Lower lobe of right lung (tissue), 2 donors: ENCODE measurements at places on chromosomes 5 and 9.
A peak's percentile ranks its signal among the peaks of the same experiment; 100 is the strongest.

GRCh38 chr9:20989923-20990341 lies 41.5 kb downstream of the HACD4 start:
- H3K4me3 ChIP-seq: no peak overlapping the region
- DNase-seq: peak; percentile 79
- peaks cover 11% of the 10 kb centered on the region for H3K4me1 ChIP-seq
- H3K27ac ChIP-seq: peak overlapping the region; percentile 54
- no peaks in the 10 kb centered on the region for H3K27me3 ChIP-seq

GRCh38 chr9:112072721-112073638 lies 102.1 kb downstream of the SUSD1 start:
- no peak for DNase-seq
- H3K4me3 ChIP-seq: no peak overlapping the region
- H3K4me1 ChIP-seq: peaks cover 35% of the 10 kb centered on the region
- no peaks in the 10 kb centered on the region for H3K27me3 ChIP-seq

- H3K36me3 ChIP-seq: no peaks in the 10 kb centered on the region
- no peaks in the 10 kb centered on the region for H3K27me3 ChIP-seq
- peak; percentile 69 for DNase-seq
- no peak overlapping the region for H3K27ac ChIP-seq
- H3K4me3 ChIP-seq: no peak overlapping the region
Observed at GRCh38 chr5:32329395-32329834, 16.7 kb upstream of the MTMR12 start.

DNA sequence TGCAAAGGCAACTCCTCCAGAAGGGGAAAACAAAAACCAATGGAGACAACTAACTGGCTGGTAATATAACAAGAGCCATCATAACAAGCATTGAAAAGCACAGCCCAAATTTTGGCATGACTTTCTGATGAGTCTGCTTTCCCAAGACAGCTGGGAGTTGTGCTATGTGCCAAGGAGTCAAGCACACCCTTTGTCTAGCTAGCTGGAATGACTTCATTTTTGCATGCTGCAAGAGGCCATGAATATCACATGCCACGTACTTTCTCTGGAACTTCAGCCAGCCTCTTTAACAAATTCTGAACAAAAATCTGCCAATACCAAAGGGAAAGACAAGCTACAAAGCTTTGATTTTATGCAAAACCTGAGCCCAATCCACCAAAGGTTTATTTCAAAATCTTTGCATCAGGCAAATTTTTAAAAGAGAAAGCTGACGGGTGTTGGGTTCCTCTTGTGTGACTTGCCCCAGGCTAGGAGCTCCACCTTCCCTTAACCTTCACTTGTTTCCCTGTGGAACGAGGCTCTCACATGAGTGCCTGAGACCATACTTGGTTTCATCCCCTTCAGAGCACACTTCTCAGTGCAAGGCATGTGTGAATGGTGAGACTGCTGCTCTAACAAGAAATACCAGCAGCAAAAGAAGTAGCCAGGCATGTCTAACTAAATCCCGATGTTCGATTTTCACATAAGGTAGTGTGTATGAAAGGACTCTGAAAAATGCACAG lies 47.3 kb downstream of the S1PR3 start:
- H3K27me3 ChIP-seq: no peaks in the 10 kb centered on the region
- H3K4me3 ChIP-seq: no peak overlapping the region
- no peak for DNase-seq
- H3K4me1 ChIP-seq: peaks cover 12% of the 10 kb centered on the region
- no peaks in the 10 kb centered on the region for H3K36me3 ChIP-seq

GRCh38 chr5:146909255-146910068 lies 30.9 kb upstream of the PPP2R2B start:
- DNase-seq: no peak
- H3K4me3 ChIP-seq: no peak overlapping the region
- H3K27me3 ChIP-seq: no peaks in the 10 kb centered on the region
- no peaks in the 10 kb centered on the region for H3K4me1 ChIP-seq

DNA sequence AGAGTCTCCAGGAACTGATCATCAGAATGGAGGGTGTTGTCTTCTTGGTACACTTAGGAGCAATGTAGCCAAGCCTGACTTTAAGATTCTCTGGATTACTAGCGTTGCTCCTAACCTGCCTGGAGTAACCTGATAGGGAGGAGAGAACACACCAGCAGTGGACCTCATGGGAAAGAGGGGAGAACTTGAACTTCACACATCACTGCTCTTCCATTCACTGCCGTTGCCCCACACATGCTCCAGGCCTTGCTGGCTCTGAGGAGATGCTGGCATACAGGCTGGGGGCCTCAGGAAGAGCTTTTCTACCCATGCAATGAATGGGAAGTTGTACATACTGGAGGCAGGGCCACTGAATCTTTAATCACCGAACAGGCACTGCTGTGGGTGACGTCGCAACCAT lies 60.3 kb upstream of the ADAMTS16 start:
- H3K36me3 ChIP-seq: no peaks in the 10 kb centered on the region
- no peaks in the 10 kb centered on the region for H3K4me1 ChIP-seq
- H3K27ac ChIP-seq: no peak overlapping the region
- H3K4me3 ChIP-seq: no peak overlapping the region
- DNase-seq: no peak
- H3K27me3 ChIP-seq: no peaks in the 10 kb centered on the region

DNA sequence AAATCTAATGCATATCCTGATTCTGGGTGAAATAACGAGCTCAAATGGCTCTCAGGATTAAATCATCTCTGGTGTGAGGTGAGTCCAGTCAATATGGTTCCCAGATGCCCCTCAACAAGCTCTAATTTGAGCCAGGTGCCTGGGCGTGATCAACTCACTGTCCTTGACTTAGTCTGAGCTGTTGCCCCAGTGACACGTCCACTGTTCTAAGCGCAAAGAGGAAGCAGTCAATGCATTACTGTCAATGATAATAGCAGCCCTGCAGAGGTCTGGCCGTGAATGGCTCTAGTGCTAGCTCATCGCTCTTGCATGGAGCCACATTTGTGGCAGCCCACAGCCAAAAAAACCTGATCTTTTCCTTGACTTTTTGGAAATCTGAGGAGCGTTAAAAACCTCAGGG lies 128.6 kb upstream of the EFNA5 start:
- H3K4me3 ChIP-seq: no peak overlapping the region
- DNase-seq: no peak
- H3K27ac ChIP-seq: no peak overlapping the region
- no peaks in the 10 kb centered on the region for H3K4me1 ChIP-seq
- H3K36me3 ChIP-seq: no peaks in the 10 kb centered on the region
- no peaks in the 10 kb centered on the region for H3K27me3 ChIP-seq

DNA sequence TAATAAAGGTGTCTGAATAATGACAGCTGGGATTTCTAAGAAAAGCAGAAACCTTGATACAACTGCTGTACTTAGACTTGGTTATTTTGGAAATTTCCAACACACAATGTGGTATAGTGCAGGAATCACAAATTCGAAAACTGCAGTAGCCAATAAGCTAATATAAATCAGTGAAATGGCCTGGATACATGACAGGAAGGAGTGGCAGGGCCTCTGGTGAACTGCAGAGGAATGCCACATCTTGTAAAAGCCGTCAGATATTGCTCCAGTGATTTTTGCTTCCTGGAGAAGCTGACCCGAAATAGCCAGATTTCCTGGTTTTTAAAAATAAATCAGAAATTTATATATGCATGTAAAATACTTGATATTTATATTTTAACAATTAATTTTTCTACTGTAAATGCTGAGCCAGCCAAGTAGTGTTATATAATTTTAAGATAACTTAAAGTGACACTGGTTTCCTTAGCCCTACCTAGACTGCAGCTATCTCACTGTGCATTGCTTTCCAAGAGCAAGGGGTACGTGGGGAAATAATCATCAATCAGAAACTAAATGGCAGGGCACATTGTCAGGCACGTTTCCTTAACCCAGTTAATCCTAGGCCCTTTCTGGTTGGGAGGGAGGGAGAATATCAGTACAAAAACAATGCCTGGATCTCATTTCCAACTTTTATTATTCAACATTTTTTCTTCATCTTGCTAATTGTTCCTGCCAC lies 182.4 kb downstream of the RASEF start:
- no peak overlapping the region for H3K4me3 ChIP-seq
- no peaks in the 10 kb centered on the region for H3K36me3 ChIP-seq
- H3K27me3 ChIP-seq: no peaks in the 10 kb centered on the region

DNA sequence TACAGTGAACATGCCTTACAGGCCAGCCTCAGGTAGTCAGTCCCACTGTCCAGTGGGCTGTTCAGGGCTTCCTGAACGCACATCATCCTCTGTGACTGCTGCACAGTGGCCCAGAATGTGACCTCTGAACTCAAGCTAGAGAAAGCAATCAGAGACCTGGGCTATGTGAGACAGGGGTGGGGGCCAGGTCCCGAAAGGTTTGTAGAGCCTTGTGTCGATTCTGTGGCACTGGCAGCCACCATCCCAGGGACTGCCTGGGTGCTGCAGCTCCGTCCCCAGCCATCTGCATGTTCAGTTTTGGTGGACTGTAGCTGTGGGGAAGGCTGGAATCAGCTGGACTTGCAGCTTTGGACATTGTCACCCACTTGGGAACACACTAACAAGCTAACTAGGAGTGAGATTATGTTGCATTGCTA lies 47.7 kb downstream of the MVB12B start:
- H3K4me1 ChIP-seq: peaks cover 51% of the 10 kb centered on the region
- no peaks in the 10 kb centered on the region for H3K36me3 ChIP-seq

DNA sequence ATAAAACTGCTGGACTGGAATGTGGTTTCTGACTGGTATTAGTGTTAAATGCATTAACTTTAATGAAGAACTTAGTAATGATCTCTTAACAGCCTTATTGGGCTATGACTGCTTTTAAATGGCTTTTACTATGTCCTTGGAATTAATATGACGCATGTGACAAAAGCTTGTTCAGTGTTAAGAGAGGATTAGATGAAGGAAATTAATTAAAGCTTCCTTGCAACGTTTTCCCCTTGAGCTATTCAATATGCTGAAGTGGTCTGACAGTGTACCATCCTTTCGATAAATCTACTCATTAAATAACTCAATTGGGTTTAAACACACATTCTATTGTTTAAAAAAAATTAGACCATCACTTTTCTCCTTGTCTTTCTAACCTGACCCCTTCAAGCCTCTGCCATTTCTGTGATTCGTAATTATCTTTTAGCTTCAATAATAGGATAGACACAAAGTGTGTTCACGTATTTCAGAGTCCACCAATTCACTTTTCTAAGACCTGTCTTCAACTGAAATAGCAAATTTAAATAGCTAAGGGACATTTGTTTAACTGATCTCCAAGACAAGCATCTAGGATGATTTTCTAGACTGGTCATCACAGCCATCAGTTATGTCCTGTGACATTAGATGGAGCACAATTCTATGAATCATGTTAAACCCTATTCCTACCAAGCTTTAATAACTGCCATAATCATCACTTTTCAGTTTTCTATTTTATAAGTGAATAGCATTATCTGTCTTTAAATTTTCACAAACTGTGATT lies 1258.0 kb upstream of the CDH9 start:
- DNase-seq: no peak
- no peaks in the 10 kb centered on the region for H3K4me1 ChIP-seq
- no peak overlapping the region for H3K4me3 ChIP-seq
- no peak overlapping the region for H3K27ac ChIP-seq

DNA sequence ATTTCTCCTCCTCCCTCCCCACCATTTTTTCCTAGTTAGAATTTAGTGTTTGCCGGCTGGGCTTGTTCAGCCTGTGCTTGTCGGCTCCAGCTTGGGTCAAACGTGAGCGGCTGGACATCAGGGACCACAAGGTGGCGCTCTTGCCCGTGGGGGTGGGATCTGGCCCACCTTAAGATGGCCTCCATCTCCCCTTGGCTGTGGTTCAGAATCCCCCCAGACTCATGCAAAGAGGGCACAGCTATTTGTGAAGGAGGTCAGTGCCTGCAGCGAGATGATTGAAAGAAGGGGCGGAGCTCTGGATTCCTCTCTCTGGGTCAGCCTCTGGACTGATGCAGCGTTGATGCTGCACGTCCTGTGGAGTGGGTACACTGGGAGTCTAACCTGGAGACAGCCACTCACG lies 283.3 kb upstream of the TUT7 start:
- H3K4me1 ChIP-seq: no peaks in the 10 kb centered on the region
- DNase-seq: no peak
- H3K4me3 ChIP-seq: no peak overlapping the region
- no peak overlapping the region for H3K27ac ChIP-seq

DNA sequence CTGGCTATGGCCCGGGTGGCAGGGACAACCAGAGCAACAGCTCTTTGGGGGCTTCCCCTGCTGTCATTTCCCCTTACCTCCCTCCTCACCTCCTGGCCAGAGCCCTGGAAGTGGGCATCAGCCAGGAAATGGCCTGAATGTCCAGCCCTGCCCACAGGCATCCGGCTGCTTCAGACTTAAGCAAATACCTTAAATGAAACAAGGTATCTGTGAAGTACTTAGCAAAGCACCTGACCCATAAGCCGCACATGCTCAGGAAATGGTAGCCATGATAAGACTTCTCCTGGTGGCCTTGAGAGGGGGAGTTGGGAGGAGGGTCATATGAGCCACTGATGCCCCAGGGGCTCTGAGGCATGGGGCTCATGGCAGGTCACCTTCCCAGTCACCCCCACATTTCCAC lies 43.8 kb downstream of the CAMK2A start:
- H3K36me3 ChIP-seq: no peaks in the 10 kb centered on the region
- no peak overlapping the region for H3K4me3 ChIP-seq
- DNase-seq: no peak
- H3K4me1 ChIP-seq: peaks cover 7% of the 10 kb centered on the region

- no peak for DNase-seq
- H3K4me1 ChIP-seq: no peaks in the 10 kb centered on the region
- no peaks in the 10 kb centered on the region for H3K36me3 ChIP-seq
- H3K4me3 ChIP-seq: no peak overlapping the region
Observed at GRCh38 chr5:56791396-56791795, 24.0 kb upstream of the MAP3K1 start.

GRCh38 chr5:23268136-23268535 lies 239.3 kb upstream of the PRDM9 start:
- no peaks in the 10 kb centered on the region for H3K4me1 ChIP-seq
- H3K36me3 ChIP-seq: no peaks in the 10 kb centered on the region
- DNase-seq: no peak
- no peak overlapping the region for H3K4me3 ChIP-seq

DNA sequence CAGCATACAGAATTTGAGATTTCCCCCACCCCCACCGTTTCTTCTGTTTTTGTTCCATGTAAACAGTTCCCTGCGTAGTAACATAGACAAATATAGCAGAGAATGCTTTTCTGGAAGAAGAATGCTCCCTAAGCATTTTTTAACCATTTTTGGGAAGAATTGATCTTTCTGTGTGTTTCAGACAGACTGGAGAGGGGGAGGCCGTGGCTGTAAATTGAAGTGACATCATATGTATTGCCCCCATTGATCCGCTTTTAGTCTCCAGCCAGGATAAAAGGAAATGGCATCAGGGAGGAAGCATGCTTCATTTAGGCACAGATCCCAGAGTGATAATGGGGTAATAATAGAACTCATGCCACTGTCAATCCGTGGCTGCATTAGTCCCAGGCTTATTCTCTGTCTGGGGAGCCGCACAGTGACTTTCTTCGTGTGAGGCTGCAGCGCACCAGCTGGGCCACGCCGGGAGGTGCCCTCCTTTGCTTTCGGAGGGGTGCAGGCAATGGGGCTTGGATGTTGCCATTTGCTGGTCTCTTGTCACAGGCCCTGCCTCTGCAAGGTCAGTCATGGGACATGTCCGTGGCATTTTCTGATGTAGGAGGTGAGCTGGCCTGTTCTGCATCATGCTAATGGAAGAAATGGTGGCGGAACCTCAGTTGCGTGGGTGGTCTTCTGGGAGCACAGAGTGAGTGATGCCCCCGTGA lies 261.5 kb downstream of the FANCC start:
- H3K27me3 ChIP-seq: no peaks in the 10 kb centered on the region
- H3K36me3 ChIP-seq: peaks cover 8% of the 10 kb centered on the region
- DNase-seq: no peak
- peaks cover 83% of the 10 kb centered on the region for H3K4me1 ChIP-seq
- peak overlapping the region; percentile 29 for H3K4me3 ChIP-seq
